ENCODE measurements at places on chromosomes 2 and 18. TPM values are rescaled to one million over a fixed set of nuclear protein-coding genes. Genes with fewer than 3 reads are reported as not detected.

DNA sequence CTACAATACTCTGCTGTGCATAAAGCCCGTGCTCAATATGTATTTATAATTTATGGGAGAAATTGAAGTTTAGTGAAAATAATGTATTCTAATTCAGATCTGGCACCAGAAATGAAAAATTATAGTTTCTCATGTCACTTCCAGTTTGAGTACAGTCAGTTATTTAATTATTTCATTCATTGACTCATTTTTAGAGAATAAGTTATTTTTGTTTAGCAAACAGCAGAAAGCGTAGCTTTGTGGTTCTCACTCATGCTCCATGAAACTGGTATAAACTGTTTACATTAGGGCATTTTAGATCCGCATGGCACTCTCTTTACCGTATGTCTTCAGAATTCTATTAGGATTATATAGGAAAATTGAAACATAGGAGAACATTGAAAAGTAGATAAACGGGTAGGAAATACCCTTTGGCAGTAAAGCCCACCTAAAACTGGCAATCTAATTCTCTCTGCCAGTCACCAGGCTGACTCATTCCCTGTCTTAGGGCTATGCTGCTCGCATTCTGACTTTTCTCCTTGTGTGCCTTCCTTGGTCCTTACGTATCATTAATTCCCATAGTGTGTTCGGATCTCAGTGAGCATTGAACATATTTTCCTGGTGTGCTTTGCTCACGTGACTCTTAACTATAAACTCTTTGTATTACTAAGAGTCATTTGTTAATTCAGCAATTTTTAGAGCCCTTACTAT, 106.0 kb downstream of the ZNF236 start:
- no peak overlapping the region for H3K4me3 ChIP-seq
- no peak overlapping the region for H3K27ac ChIP-seq
- H3K4me1 ChIP-seq = no peaks in the 10 kb centered on the region

DNA sequence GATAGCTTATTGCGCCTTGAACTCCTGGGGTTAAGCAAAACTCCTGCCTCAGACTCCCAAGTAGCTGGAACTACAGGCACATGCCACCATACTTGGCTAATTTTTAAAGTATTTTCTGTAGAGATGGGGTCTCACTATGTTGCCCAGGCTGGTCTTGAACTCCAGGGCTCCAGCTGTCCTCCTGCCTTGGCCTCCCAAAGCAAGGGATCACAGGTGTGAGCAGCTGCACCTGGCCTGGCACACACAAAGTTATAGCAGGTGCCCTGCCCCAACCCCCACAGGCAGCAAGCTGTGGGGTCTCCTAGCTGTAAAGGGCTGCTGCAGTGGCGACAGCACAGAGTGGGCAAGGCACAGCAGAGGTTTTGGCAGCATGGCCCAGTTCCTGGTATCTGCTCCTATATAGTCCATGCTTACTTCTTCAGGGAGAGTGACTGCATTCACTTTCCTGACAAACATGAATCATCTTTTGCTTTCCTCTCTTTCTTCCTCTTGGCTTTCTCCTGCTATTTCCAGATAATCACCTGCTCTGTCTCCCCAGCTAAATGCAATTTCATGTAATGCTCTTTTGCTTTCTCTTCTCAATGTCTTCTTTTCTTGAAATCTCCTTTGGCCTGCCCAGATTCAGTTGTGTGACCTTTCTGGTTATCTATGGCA, 27.3 kb upstream of the METAP1D start:
- H3K4me3 ChIP-seq = no peak overlapping the region
- H3K4me1 ChIP-seq = no peaks in the 10 kb centered on the region
- H3K36me3 ChIP-seq = peaks cover 21% of the 10 kb centered on the region
- H3K27ac ChIP-seq = no peak overlapping the region

DNA sequence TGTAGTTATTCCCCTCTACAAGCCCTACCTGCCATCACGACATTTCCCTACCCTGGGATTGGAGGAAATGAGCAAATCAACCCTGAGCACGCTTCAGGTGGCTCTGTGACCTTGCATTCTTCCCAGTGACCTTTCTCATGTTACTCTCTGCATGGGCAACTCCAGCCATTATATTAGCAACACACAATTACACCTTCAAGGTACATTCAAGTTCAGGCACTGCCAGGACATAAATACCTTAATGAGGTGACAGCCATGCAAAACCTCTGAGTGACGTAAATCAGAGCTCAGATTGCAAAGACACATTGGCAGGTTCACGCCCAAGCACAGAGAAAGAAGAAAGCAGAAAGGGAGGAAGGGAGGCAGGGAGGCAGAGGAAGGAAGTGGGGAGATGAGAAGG, 68.7 kb upstream of the ALK start:
- peaks cover 3% of the 10 kb centered on the region for H3K4me1 ChIP-seq
- H3K4me3 ChIP-seq = no peak overlapping the region
- DNase-seq = no peak
- no peaks in the 10 kb centered on the region for H3K27me3 ChIP-seq
- H3K27ac ChIP-seq = no peak overlapping the region

DNA sequence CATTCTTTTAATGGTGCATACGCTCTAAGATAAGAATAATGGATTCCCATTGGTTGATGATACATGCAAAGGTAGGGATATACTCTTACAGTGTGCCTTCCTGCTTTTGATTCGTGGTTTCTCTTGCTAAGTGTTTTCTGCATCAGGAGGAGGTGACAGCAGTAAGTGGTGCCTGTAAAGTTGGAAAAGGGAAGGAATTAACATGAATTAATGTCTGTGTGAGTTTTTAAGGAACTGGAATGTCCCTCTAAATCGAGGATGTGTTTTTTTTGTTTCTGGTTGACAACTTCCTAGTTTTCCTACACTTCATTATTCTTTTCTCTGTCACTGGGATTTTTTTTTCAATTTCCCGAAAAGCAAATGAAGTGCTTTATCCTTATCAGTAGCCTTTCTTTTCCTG, 54.4 kb downstream of the CRIM1 start:
- peaks cover 12% of the 10 kb centered on the region for H3K4me1 ChIP-seq
- no peaks in the 10 kb centered on the region for H3K27me3 ChIP-seq
- H3K27ac ChIP-seq = no peak overlapping the region
- no peak for DNase-seq
- no peak overlapping the region for H3K4me3 ChIP-seq
- H3K36me3 ChIP-seq = no peaks in the 10 kb centered on the region

GRCh38 chr2:121898483-121898882, 143.0 kb downstream of the TSN start:
- no peaks in the 10 kb centered on the region for H3K36me3 ChIP-seq
- H3K4me1 ChIP-seq = no peaks in the 10 kb centered on the region
- H3K27me3 ChIP-seq = peaks cover 28% of the 10 kb centered on the region
- no peak overlapping the region for H3K27ac ChIP-seq

GRCh38 chr2:27445155-27445554, 3.0 kb downstream of the KRTCAP3 start:
- no peaks in the 10 kb centered on the region for H3K27me3 ChIP-seq
- peaks cover 33% of the 10 kb centered on the region for H3K36me3 ChIP-seq
- no peak for DNase-seq
- no peak overlapping the region for H3K27ac ChIP-seq
- peaks cover 2% of the 10 kb centered on the region for H3K4me1 ChIP-seq
- no peak overlapping the region for H3K4me3 ChIP-seq

ABCG5 gene
- not detected for total RNA-seq

MSTN gene
- total RNA-seq = 0.38 TPM
